NCI-H1436 treated with DMSO at 0.1 percent for 48 hours (cell line): ENCODE measurements at places on chromosomes 2 and 18.

DNA sequence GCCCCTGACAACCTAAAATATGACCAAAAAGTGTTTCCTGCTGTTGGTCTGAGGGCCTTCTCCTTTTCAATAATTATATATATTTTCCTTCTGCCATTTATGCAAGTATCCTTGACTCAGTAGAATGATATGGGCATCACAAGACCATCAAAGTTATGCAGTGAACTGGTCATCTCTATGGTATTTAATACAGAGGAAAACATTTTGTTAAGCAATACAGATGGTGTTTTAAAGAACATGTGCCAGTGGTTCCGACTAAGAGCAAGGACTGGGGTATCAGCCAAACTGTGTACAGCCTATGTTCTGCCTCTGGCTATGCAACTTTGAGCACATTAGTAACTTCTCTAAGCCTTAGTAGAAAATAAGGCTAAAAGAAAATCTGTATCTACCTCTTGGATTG lies 179.0 kb downstream of the TRABD2A start:
- no peak for DNase-seq

DNA sequence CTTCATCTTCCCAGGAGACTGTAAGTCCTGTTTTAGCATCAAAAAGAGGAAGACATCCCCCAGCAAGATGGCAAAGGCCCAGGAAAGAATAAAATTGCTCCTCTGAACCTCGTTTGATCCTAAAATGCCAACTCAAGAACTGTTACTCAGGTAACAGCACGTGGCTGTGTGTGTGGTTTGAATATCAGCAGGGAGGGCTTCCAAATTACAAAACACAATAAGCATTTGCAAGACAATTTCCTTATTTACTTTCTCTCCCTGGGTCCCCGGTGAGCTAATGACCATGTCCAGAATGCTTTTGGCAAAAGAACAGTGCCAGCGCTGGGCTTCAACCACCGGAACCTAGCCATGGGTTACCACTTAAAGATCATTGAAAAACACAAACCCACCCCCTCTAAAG lies 163.6 kb downstream of the C1D start:
- no peak for DNase-seq

DNA sequence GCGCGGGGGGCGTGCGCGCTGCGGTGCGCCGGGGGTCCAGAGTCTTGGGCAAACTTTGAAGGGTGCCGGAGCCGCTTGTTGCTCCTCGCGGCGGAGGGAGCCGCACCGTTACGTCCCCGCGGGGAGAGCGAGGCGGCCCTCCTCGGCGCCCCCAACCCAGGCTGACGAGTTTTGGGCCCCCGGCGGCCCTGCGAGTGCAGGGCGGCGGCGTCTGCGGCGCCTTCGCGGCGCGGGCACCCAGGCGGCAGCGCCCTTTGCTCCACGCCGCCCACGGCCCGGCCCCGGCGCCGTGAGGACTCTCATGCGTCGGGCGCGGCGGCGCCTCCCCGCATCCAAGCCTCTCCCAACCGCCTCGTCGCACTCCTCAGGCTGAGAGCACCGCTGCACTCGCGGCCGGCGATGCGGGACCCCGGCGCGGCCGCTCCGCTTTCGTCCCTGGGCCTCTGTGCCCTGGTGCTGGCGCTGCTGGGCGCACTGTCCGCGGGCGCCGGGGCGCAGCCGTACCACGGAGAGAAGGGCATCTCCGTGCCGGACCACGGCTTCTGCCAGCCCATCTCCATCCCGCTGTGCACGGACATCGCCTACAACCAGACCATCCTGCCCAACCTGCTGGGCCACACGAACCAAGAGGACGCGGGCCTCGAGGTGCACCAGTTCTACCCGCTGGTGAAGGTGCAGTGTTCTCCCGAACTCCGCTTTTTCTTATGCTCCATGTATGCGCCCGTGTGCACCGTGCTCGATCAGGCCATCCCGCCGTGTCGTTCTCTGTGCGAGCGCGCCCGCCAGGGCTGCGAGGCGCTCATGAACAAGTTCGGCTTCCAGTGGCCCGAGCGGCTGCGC lies 814 bp downstream of the FZD7 start:
- DNase-seq: no peak

DNA sequence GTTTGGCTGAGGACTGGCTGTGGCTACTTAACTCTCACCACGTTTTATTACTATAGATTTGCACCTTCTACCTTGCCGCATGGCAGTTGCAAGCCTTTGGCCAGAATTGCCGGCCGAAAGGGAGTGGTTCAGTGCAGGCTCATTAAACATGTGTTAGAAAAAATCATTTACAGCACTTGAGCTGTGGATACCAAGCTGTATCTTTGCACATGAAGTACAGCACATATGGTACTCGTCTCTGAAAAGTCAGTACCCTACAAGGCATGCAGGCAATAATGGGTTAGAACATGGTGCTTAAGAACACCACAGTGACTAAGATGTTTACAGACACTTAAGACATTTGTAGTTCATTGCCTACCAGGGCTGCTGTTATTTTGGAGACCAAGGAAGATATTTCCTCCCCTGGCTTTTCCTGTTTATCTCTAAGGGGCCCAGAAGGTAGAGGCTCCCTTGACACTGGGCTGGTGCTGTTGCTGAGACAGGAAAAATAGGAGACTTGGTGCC lies 103.1 kb downstream of the ZNF532 start:
- DNase-seq: no peak
